Activated CD4-positive, alpha-beta T cell treated with anti-CD3 and anti-CD28 coated beads, Interleukin-2, amount 50 U/mL, for 24 hours (primary cell): ENCODE measurements at places on chromosomes 6 and 20.

GRCh38 chr20:44689809-44690208, 25.4 kb upstream of the CCN5 start:
- DNase-seq, result no peak

GRCh38 chr6:25318589-25318988, 39.4 kb downstream of the CARMIL1 start:
- DNase-seq, result no peak

GRCh38 chr6:70886661-70887060, 70.2 kb downstream of the B3GAT2 start:
- no peak for DNase-seq

GRCh38 chr20:49484180-49485140, 2.0 kb upstream of the KCNB1 start:
- DNase-seq, result peak; percentile 34

DNA sequence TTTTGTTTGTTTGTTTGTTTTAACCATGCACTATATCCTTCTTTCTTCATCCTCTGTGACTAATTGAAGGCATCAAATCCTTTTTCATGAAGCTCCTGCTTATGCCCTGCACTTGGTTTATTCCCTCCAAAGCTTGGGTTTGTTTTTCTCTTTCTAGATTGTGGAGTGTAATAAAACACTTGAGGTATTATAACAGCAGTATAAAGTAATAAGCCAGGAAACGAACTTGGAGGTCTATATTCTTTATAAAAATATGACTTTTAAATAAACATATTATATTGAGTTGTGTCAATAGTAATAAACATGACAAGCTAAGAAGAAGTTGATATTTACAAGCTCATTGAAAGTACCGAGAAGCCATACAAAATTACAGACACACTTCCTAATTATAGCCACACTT, 659.4 kb downstream of the RFPL4B start:
- DNase-seq, result no peak
